ENCODE measurements at places on chromosomes 1 and 21.

- no peak for DNase-seq
These were observed 156.0 kb downstream of the PDE4B start for GRCh38 chr1:65948609-65949229.

GRCh38 chr1:193613041-193613440 is 426.6 kb upstream of the B3GALT2 start:
- DNase-seq, result no peak

DNA sequence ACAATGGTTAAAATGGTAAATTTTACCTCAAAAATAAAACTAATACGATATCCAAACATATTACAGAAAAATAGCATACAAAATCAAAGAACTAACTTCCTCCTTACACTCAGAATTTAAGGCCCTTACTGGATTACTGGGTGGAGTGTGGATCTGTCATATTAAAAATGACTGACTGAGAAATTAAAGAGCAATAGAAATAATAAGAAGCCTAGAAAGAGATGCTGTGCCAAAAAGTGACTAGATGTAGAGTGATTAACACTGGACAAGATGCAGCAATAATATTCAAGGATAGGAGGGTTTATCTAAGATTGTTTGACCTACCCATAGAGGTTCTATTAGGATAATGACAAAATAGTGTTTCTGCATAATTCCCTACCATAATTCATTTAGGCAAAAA is 424.3 kb downstream of the SETD4 start:
- no peak for DNase-seq

GRCh38 chr1:158022554-158023312 is 29.3 kb downstream of the KIRREL1 start:
- no peak for DNase-seq

- no peak for DNase-seq
These were observed 25.1 kb upstream of the PLEKHA6 start for GRCh38 chr1:204384636-204385352.

DNA sequence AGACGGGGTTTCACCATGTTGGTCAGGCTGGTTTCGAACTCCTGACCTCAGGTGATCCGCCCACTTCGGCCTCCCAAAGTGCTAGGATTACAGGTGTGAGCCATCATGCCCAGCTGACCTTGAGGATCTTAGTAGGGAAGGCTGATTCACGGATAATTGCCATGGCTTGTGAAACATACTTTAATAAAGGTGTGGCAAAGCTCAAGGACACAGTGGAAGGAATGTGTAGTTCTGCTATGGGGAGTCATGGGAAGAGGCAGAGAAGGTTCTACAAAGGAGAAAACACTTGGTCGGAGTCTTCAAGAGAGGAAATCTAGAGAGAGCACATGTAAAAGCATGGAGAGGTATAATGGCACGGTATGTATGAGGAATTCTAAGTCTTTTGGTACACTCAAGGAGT is 12.7 kb upstream of the PTCH2 start:
- DNase-seq, result no peak

DNA sequence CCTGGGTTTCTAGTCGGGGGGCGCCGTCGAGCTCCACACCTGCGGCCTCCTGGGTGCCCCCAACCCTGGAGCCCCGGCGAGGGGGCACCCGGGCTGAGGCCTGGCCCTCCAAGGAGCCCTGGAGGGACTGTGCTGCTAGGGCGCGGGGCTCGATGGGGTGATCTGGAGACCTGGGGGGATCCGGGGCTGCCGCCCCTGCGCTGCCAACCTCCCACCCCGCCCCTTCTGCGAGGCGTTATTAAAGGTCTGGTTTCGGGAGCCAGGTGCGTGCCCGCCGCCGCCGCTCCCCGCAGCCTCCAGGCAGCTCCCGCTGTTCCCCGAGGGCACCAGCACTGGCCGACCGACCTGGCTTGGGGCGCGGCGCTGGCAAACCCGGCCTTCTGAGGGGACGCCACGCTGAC is 746 bp upstream of the POFUT2 start:
- DNase-seq, result no peak

All from CD14-positive monocyte (primary cell).